Cerebellar nuclear complex (tissue), 1 donor: ENCODE measurements at places on chromosomes 2 and 18.

DNA sequence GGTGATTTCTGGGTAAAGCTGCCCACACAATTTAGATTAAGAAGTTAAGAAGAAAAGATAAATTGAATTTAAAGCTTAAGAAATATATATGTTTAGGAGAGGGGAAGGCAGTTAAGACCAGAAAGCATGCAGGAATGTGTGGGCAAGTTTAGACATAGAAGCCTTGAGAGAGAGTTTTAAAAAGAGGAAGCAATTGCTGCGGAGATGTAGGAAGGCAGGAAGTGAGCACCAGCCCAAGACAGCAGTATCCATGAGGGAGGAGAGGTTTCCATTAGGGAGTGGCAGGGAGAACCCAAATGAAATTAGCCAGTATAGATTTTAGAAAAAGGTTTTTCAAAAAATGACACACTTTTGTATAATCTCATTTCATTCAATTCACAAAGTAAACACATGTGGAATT, 24.3 kb downstream of the DSC2 start:
- DNase-seq: no peak

- DNase-seq: no peak
Measured at GRCh38 chr2:10235909-10236550, 66.7 kb upstream of the HPCAL1 start.

- no peak for DNase-seq
Measured at GRCh38 chr18:79047556-79048244, 21.5 kb upstream of the ATP9B start.

DNA sequence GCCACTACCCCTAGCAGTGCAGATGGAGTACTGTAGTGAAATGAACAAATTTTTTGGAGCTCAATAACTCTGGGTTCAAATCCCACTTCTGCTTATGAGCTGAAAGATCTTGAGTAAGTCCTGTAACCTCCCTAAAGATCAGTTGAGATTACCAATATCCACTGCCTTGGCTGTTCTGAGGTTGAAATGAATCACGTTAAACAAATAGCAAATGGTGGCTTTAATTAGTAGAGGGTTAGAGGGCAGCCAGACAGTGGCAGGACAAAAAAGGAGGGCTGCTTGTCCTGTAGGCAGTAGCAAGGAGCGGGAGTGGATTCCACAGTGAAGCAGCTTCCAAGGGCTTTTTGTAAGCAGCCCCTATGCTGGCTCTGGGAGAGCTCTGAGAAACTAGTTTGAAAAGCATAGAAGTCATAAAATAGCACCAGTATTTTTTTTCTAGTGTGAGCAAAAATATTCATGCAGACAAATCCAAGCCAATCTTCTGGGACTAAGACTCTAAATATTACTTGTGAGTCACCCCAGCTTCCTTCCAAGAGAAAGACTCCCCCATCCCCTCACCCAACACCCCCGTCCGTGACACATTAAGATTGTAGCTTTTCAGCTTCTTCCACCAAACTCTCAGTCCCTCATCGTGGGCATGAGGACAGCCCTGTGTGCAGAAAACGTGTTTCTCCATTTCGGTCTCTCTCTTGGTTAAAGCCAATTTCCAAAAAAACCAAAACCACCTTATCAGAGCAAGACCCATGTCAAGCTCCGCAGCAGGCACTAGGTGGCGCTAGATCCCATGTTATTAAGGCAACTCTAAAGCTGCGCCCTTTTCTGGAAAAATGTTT, 123.5 kb upstream of the LGALSL start:
- DNase-seq: no peak

GRCh38 chr2:60554646-60555065, 1.2 kb upstream of the BCL11A start:
- no peak for DNase-seq

- no peak for DNase-seq
Measured at GRCh38 chr2:239122421-239123110, 274.7 kb downstream of the TWIST2 start.

- no peak for DNase-seq
Measured at GRCh38 chr18:35756506-35757117, 175.1 kb downstream of the GALNT1 start.

DNA sequence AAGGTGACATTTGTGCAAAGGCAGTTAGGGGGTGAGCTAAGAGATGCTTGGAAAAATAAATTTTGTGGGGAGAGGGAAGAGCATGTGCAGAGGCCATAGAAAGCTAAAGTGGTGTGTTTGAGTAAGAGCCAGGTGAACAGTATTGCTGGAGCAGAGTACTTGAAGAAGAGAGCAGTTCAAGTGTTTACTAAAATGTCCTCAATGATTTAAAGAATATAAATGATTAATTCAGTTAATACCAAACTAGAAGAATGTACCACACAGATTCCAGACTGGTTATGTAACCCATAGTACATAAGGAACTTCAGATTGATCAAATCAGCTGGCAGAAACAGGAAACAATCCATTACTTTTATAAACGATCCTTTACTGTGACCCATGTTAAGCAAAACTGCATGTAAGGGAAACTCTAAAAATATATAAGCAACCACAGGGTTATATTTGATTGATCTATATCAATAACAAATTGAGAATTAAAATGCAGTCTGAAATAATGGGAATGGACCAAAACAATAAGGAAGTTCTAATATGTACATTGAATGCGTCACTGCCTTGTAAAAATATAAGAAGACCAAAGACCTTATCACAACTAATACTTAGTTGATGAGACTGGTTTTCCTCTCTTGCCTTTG, 76.9 kb downstream of the LDAH start:
- no peak for DNase-seq

DNA sequence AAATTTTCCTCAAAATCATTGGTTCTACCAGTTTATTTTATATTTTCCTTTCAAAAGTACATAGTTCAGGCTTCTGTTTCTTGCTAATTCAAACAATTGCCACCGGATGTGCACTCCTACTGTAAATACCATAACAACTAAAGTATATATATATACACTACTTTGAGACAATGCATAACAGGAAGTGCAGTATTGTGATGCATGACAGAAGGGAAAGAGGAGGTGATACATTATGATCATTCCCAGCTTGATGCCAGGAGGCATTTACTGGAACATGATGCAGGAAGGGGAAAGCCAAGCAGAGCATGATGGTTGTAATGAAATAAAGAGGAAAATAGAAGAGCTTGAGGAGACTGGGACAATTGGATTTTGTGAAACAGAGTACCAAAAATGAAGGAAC, 215.2 kb upstream of the NT5C1B start:
- DNase-seq: no peak

DNA sequence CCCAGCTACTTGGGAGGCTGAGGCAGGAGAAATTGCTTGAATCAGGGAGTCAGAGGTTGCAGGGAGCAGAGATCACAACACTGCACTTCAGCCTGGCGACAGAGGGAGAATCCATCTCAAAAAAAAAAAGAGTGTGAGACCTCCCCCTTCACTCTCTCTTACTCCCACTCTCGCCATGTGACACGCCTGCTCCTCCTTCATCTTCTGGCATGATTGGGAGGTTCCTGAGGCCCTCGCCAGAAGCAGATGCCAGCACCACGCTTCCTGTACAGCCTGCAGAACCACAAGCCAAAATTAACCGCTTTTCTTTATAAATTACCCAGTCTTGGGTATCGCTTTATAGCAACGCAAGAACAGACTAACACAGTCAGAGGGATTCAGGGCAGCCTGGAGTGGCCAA, 66.3 kb upstream of the CREB1 start:
- DNase-seq: no peak
